ENCODE measurements at places on chromosomes 1 and 21.

GRCh38 chr1:81560629-81561028, 240.1 kb upstream of the ADGRL2 start:
- no peak for DNase-seq
- H3K4me1 ChIP-seq, result no peaks in the 10 kb centered on the region
- H3K36me3 ChIP-seq, result no peaks in the 10 kb centered on the region

DNA sequence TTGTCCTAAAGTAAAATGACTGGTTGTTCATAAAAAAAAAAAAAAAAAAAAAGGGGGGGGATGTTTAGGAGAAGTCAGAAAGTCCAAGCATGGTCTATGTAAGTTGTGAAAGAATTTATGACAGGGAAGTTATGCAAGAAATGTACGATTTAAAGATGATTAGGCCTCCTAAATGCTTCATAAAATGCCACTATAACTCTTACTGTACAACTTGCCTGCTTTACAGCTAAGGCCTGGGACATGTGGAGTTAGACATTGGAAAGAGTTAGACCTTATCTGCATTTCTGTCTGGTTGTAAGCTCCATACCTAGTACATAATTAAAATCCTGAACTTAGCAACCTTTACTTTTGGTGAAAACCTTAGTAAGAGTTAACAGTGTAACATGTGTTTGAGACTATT, 150.0 kb downstream of the TPR start:
- no peaks in the 10 kb centered on the region for H3K4me1 ChIP-seq
- H3K27ac ChIP-seq, result no peak overlapping the region
- peaks cover 27% of the 10 kb centered on the region for H3K27me3 ChIP-seq
- DNase-seq, result no peak
- H3K36me3 ChIP-seq, result no peaks in the 10 kb centered on the region

- no peak for DNase-seq
- H3K4me3 ChIP-seq, result no peak overlapping the region
- H3K27ac ChIP-seq, result no peak overlapping the region
Measured at GRCh38 chr1:153639280-153639679, 5.4 kb downstream of the CHTOP start.

- H3K27me3 ChIP-seq, result no peaks in the 10 kb centered on the region
- H3K4me3 ChIP-seq, result no peak overlapping the region
- no peak overlapping the region for H3K27ac ChIP-seq
Measured at GRCh38 chr1:159943278-159943640, 2.2 kb downstream of the IGSF9 start.

GRCh38 chr1:235397733-235398132, 30.5 kb downstream of the TBCE start:
- H3K27ac ChIP-seq, result no peak overlapping the region
- H3K4me1 ChIP-seq, result peaks cover 8% of the 10 kb centered on the region
- DNase-seq, result no peak

GRCh38 chr1:38009088-38009840, 3.3 kb upstream of the UTP11 start:
- H3K4me1 ChIP-seq, result peaks cover 20% of the 10 kb centered on the region
- no peak overlapping the region for H3K27ac ChIP-seq
- no peak for DNase-seq
- H3K4me3 ChIP-seq, result no peak overlapping the region
- no peaks in the 10 kb centered on the region for H3K27me3 ChIP-seq

DNA sequence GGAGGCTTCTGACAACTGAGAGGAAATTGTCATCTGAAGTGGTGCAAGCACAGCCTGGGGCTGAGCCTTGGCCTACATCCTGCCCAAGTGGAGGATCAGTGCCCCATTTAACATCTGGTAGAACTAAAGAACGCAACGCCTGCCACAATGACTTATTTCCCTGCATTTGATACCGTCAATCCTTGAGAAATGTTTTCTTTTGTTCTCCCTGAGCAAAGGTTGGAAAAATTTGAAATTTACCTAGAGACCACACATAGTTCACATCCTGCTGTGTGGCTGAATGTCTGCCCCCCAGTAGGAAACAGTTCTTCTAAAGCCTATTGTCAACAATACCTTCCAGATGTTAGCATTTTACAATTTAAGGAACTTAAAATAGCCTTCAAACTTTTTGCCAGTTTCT, 5.6 kb upstream of the RGS4 start:
- H3K36me3 ChIP-seq, result no peaks in the 10 kb centered on the region
- DNase-seq, result no peak
- H3K27ac ChIP-seq, result no peak overlapping the region
- H3K4me1 ChIP-seq, result no peaks in the 10 kb centered on the region
- H3K27me3 ChIP-seq, result peaks cover 38% of the 10 kb centered on the region

DNA sequence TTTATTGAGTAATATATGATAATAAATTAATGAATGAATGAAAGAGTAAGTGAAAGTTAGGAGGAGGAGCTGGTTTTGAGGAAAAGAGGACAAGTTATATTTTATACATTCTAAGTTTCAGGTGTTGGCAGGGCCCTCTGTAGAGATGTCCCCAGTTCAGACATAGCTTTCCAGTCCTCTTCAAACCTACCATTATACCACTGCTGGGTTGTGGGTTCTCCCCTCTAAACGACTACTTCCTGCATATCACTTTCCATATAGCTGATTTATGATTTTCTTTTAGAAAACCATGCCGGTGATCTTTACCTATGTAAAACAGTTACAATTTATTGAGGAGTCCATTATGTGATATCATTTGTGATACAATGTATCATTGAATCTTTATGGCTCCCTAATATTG, 116.9 kb downstream of the RUNX1 start:
- no peaks in the 10 kb centered on the region for H3K27me3 ChIP-seq
- H3K4me3 ChIP-seq, result no peak overlapping the region
- no peaks in the 10 kb centered on the region for H3K36me3 ChIP-seq
- peaks cover 14% of the 10 kb centered on the region for H3K4me1 ChIP-seq

- H3K36me3 ChIP-seq, result no peaks in the 10 kb centered on the region
- peak; percentile 58 for DNase-seq
- no peaks in the 10 kb centered on the region for H3K4me1 ChIP-seq
Measured at GRCh38 chr1:85109475-85109874, 61.2 kb upstream of the MCOLN3 start.

GRCh38 chr1:111778541-111779051, 22.9 kb downstream of the DDX20 start:
- no peak for DNase-seq
- no peaks in the 10 kb centered on the region for H3K36me3 ChIP-seq
- no peak overlapping the region for H3K27ac ChIP-seq
- no peak overlapping the region for H3K4me3 ChIP-seq
- peaks cover 42% of the 10 kb centered on the region for H3K27me3 ChIP-seq

- H3K4me1 ChIP-seq, result peaks cover 57% of the 10 kb centered on the region
- DNase-seq, result no peak
Measured at GRCh38 chr21:41763398-41763931, 3.4 kb downstream of the RIPK4 start.

- no peak for DNase-seq
- no peak overlapping the region for H3K4me3 ChIP-seq
- peaks cover 11% of the 10 kb centered on the region for H3K36me3 ChIP-seq
- H3K27ac ChIP-seq, result peak overlapping the region; percentile 64
Measured at GRCh38 chr1:215606564-215607168, 39.6 kb downstream of the KCTD3 start.

- H3K36me3 ChIP-seq, result peaks cover 14% of the 10 kb centered on the region
- H3K27ac ChIP-seq, result no peak overlapping the region
- H3K4me3 ChIP-seq, result peak overlapping the region; percentile 20
- DNase-seq, result no peak
- H3K4me1 ChIP-seq, result peaks cover 16% of the 10 kb centered on the region
Measured at GRCh38 chr1:151133018-151133806, 13.2 kb downstream of the SEMA6C start.

DNA sequence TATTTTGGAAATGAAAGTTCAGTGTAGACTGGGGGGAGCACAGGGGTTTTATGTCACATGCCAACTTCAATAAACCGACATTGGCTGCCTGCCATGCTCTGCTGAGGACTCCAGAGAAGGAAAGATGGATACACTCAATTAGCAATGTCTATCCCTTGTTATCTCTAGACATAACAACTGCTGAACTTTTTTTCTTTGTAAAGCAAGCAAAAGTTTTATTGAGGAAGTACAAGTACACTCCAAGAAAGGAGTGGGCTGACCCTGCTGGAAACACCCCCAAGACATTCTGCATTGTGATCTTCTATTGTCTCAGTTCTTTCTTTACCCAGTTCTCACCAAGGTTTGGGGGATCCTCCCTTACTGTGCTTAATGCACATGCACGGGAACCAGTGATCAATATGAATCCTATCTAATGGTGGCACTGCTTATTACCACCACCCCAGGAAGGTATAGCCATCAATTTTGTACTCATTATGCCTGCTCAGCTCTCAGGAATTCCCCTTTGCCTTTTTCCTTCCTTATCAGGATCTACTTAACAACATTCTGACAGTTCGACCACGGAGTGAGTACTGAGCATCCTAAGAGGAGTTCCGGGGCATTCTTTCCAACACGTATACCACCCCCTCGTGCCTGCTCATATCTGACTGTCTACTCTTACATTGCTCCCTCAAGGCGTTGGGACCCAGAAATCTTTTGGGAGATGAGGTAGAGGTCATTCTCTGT, 28.7 kb downstream of the SYNJ1 start:
- H3K36me3 ChIP-seq, result no peaks in the 10 kb centered on the region
- H3K4me1 ChIP-seq, result peaks cover 9% of the 10 kb centered on the region

DNA sequence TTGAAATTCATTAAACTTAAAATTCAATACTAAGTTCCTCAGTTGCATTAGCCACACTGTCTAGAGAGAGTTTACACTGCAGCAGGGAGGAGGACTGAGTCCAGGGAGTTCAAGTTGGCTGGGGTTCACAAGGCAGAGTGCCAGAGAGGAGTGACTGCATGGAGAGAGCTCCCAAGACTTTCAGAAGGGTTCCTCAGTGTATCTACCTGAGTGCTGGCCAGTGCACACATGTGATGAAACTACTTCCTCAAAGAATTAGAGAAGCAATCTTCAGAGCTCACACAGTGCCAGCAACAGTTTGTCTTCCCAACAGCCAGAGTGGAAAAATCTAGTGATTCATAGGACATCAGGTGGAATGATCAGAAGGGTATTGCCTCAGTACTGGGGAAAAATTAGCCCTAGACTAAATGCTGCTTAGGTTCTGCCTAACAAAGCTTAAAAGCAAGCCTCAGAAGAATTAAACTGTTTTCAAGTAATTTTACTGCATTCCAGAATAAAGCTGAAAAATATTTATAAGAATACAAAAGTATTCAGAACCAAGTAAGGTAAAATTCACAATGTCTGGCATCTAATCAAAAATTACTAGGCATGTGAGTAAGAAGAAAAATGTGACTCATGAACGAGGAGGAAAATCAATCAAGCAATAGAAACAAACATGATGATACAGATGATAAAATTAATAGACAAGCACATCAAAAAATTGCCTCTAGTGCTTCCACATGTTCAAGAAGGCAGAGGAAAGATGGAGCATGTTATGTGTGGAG, 10.4 kb upstream of the WNT3A start:
- no peak overlapping the region for H3K4me3 ChIP-seq
- H3K27me3 ChIP-seq, result peaks cover 40% of the 10 kb centered on the region
- H3K27ac ChIP-seq, result no peak overlapping the region
- no peak for DNase-seq

- H3K4me1 ChIP-seq, result no peaks in the 10 kb centered on the region
- H3K27ac ChIP-seq, result no peak overlapping the region
- peaks cover 95% of the 10 kb centered on the region for H3K27me3 ChIP-seq
- DNase-seq, result no peak
- no peaks in the 10 kb centered on the region for H3K36me3 ChIP-seq
- no peak overlapping the region for H3K4me3 ChIP-seq
Measured at GRCh38 chr1:36920371-36920770, 113.9 kb downstream of the GRIK3 start.

DNA sequence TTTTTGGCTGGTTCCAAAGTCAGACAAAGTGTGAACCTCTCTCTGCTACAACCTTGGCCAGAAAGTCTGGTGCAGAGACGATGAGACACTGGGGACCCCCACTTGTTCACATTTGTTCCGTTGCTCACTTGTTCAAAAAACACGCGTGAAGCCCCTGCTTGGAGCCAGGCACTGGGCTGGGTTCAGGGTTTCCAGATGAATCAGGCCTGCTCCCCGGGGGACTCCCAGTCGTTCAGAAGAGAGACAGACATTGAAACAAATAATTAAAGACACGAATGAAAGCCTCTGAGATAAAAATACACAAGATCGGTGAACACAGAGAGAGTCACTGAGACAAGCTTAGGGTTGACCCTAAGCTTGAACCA, 101.5 kb upstream of the RUNX3 start:
- H3K4me1 ChIP-seq, result peaks cover 10% of the 10 kb centered on the region
- H3K4me3 ChIP-seq, result no peak overlapping the region
- H3K27ac ChIP-seq, result no peak overlapping the region
- no peaks in the 10 kb centered on the region for H3K27me3 ChIP-seq
- no peak for DNase-seq
- H3K36me3 ChIP-seq, result peaks cover 4% of the 10 kb centered on the region

DNA sequence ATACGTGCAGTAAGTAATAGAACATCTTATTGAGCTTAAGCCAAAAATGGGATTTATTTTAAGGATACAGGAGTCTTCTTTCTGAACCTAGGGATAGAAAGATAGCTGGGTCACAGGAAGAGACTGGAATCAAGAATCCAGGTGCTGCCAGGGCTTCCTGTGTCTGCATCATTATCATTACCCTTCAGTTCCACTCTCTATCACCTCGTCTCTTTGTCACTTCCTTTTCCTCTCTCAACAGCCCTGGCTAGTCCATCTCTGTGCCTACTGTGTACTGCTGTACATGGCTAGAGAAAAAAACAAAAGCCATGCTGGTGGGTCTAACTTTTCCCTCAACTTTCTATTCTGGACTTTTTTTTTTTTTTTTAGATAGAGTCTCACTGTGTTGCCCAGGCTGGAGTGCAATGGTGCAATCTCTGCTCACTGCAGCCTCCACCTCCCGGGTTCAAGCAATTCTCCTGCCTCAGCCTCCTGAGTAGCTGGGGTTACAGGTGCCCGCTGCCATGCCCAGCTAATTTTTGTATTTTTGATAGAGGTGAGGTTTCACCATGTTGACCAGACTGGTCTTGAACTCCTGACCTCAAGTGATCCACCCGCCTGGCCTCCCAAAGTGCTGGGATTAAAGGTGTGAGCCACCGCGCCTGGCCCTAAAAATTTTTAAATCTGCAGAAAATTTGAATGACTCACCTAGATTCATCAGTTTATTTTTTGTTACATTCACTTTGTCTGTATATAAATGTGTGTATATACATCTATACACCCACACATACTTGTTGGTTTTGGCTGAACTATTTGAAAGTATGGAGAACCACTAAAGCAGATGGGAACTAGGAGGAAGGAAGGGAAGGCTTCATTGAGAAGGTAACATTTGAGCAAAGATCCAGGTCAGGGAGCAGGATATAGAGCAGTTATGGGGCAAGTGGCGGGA, 31.9 kb downstream of the UBE4B start:
- H3K27me3 ChIP-seq, result no peaks in the 10 kb centered on the region
- no peak for DNase-seq
- H3K4me3 ChIP-seq, result no peak overlapping the region
- H3K27ac ChIP-seq, result no peak overlapping the region
- peaks cover 5% of the 10 kb centered on the region for H3K36me3 ChIP-seq
- H3K4me1 ChIP-seq, result no peaks in the 10 kb centered on the region

DNA sequence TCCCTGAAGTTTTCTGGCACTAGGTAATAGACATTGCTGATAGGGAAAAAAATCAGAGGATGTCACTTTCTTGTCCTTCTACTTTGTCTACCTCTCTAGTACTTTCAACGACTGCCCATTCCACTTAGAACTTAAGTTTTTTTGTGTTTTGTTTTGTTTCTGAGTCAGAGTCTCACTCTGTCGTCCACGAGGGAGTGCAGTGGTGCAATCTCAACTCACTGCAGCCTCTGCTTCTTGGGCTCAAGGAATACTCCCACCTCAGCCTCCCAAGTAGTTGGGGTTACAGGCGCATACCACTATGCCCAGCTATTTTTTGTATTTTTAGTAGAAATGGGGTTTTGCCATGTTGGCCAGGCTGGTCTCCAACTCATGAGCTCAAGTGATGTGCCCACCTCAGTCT, 79.2 kb downstream of the SGIP1 start:
- no peaks in the 10 kb centered on the region for H3K36me3 ChIP-seq
- peaks cover 30% of the 10 kb centered on the region for H3K27me3 ChIP-seq
- no peak overlapping the region for H3K27ac ChIP-seq
- no peaks in the 10 kb centered on the region for H3K4me1 ChIP-seq
- H3K4me3 ChIP-seq, result no peak overlapping the region

Measured in Calu3 (cell line).